ENCODE measurements at places on chromosomes 3 and 15.
A peak's percentile ranks its signal among the peaks of the same experiment; 100 is the strongest.

GRCh38 chr15:98767692-98768091, 119.4 kb downstream of the IGF1R start:
- no peak for DNase-seq

- DNase-seq = peak; percentile 68
Observed at GRCh38 chr15:81529481-81529880, 155.5 kb upstream of the TMC3 start.

- no peak for DNase-seq
Observed at GRCh38 chr3:32484436-32484835, 18.2 kb downstream of the CMTM6 start.

DNA sequence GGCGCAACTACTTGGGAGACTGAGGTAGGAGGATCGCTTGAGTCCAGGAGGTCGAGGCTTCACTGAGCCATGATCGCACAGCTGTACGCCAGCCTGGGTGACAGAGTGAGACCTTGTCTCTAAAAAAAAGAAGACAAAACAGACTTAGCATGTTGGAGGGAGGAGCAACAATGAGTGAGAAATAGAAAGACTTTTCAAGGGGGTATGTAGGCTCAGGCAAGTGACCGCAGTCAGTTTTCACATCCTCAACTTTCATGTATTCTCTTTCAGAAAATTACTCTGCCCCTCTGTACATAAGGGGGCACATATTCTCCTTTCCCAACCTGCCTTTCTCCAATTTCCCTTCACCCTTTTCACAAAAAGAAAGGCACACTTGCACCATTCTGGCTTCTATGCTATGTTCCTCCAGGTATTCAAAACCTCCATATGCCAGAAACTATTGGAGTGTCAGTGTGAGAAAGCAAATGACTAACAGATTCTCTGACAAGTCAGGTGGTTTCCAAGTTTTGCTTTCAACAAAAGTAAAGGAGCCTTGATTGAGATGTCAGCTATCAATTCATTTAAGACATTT, 7.6 kb downstream of the NSUN3 start:
- no peak for DNase-seq
